Glutamatergic neuron (in vitro differentiated cells): ENCODE measurements at places on chromosomes 2 and 18. TPM values are rescaled to one million over a fixed set of nuclear protein-coding genes. Genes with fewer than 3 reads are reported as not detected.

- no peak for DNase-seq
Measured at GRCh38 chr18:73511771-73512503, 635.7 kb downstream of the FBXO15 start.

Gene SERPINB3
- not detected for total RNA-seq

GRCh38 chr2:222610746-222611145, 45.1 kb downstream of the FARSB start:
- no peak for DNase-seq

GRCh38 chr18:51195451-51196117, 1.9 kb downstream of the MEX3C start:
- peak; percentile 28 for DNase-seq
